Renal pelvis (tissue), 12 donors: ENCODE measurements at places on chromosomes 11 and 22.

- DNase-seq, result peak; percentile 31
Measured at GRCh38 chr11:59216641-59217564, 4.2 kb upstream of the MPEG1 start.

DNA sequence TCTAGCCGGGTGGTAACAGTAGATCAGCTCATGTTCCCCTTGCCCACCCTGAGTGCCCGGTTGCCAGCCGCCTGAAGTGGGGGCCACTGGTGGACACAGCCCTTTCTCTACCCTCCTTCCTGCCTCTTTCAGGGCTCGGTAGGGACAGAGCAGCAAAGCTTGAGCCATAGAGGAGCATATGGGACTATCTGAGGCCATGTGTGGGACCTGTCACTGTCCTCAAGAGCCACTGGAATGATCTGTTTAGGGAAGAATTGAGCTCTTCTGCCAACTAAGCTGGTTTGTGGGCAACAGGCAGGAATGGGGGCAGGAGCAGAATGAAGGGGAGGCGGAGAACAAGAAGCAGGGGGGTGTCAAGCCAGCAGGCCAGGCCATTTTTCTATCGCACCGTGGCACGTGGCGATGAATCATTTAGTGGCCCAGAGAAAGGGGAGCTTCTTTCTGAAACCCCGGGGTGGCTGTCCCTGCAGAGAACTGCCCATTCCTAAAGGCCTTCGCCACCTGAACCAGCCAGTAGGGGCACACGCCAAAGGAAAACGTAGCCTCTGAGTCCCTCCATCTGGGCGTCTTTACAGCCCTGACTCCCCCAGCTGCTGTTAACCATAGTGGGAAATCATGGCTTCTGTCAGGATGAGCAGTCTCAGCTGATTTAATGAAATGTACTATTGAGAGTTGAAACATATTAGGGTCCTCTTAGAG, 8.8 kb downstream of the ASPHD2 start:
- DNase-seq, result no peak

DNA sequence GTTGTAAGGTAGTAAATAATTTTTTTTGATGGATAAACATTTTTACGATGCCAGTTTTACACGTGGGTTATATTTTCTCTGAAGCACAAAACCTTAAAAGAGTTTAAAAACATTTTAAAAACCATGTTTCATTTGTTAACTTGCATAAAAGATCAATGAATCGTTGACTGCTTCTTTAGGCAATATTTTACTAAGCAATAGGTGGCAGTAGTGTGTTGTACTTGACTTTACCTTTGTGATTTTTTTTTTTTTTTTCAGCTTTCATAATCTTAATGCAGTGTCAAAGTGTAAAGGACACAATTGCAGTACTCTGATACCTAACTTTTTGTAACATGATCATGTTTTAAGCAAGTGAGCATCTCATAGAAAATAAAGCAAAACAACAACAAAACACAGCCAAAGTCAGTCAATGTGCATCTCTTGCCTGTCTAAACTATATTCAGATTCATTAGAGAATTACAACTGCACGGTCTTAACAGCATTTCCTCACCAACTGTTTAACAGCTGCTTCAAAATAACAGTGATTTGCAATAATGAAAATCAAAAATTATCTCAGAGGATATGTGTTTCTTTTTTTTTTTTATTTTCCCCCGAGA, 27.7 kb downstream of the DNAJC24 start:
- no peak for DNase-seq

- DNase-seq, result no peak
Measured at GRCh38 chr22:40046126-40046525, 51.4 kb downstream of the FAM83F start.

- DNase-seq, result no peak
Measured at GRCh38 chr11:106625566-106625965, 392.7 kb downstream of the GUCY1A2 start.

GRCh38 chr11:45917623-45918330, at the start of gene PEX16:
TSS of gene PEX16 (minus strand) at chr11:45917877. CDS start at chr11:45917811, 66 bp downstream.
- DNase-seq, result peak; percentile 97

GRCh38 chr11:108025387-108026080, 16.8 kb downstream of the CUL5 start:
- no peak for DNase-seq

DNA sequence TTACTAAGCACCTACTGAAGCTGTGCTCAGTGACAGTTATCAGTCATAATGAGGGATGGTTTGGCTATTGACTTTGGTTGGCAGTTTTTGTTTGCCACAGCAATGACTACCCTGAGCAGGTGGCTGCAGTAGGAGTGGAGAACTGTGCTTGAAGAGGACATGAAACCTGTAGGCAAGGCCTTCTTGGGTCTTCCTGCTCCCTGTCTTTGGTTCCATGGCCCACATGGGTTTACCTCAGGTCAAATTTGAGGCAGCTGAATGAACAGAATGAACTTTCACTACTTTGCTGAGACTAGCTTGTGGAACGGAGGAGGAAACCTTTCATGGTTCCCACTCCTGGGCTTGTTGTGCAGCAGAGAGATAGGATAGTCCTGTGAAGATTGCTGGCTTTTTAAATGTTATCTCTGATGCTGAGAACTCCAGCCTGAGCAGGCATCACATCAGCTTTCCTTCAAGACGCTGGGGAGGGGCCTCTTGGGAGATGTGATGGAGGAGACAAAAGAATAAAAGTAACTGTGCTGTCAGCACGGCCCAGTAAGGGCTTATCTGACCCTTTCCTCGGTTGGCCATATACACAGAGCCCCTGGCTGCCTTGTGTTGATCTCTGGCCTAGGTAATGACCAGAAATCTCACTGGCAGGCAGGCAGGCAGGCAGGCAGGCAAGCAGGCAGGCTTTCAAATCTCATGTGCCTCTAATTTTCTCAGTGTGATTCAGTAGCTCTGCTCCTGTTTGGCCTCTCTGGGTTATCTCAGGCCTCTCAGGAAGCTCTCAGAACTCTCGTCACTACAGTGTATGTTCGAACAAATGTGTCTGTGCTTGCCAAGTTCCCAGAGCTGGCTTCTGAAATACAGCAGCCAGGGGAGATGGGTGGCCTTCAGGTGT, 12.0 kb downstream of the STIM1 start:
- no peak for DNase-seq

- DNase-seq, result no peak
Measured at GRCh38 chr11:112481893-112482292, 221.2 kb upstream of the PLET1 start.

GRCh38 chr22:39457556-39458443, 988 bp downstream of the MGAT3 start:
- no peak for DNase-seq

DNA sequence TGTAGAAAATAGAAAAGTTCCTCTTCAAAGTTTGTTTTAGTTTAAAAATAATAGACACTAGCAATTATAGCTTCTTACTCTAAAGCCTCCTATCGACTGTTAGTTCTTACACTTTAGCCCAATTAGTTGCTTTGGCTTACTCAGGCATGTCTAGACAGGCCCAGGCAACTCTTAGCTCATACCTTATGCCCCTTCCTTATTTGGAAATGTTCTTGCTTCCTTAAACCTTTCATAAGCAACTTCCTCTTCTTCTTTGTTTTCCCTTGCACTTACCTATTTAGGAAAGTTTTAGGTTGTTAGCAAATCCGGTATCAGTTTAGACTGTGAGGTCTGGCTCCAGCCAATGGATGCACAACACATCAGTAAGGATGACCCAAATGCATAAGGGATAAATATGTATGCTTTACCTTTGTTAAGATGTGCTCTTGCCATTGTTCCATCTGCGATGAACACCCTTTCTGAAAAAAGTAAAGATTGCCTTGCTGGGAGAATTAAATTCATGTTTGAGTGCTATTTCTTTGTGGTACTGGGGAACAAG, 1277.5 kb upstream of the CNTN5 start:
- DNase-seq, result no peak

DNA sequence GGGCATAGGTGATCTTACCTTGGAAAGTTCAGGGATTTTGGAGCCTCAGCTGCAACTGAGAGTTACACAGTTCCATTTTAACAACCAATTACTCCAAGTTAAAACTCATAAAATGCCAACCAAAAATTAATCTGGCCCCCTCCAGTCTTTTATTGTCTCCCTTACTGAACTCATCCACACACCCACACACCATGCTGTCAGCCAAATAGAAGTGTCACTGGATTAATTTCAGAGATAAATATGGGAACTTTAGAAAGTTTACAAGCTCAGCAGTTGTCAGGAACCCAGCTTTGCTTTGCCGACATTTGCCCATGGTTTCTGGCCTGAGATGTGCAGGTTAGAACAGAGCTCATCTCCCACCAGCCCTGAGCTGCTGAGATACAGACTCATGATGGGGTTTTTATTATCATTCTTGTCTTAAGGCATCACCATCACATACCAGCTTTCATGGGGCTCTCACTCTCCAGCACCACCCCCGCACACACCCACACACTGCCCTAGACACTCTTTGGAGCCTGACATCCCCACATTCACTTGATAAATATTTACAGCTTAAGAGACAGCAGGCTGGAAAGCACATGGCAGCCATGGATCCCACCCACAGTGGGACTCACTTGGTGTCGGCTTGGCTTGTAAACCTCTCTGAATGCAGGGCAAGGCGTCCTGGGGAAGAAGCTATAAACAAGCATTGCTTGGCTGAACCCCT, 23.7 kb upstream of the CTR9 start:
- peak; percentile 48 for DNase-seq

DNA sequence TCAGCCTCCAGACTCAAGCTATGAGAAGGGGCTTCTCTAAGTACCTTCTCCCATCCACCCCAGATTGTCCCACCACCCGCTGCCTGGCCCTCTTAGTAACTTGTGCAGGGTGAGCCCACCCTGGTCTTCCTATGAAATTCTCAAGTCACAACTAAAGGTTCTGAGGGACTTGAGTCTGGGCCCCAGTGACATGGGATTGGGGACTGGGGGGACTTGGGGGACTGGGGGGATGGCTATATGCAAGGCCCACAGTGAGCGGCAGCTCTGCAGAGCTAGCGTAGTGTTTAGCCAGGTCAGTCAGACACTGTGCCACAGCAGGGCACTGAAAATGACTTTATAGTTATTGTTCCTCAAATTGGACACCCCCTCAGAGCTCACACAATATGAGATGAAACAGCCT, 622.3 kb upstream of the CADM1 start:
- no peak for DNase-seq

DNA sequence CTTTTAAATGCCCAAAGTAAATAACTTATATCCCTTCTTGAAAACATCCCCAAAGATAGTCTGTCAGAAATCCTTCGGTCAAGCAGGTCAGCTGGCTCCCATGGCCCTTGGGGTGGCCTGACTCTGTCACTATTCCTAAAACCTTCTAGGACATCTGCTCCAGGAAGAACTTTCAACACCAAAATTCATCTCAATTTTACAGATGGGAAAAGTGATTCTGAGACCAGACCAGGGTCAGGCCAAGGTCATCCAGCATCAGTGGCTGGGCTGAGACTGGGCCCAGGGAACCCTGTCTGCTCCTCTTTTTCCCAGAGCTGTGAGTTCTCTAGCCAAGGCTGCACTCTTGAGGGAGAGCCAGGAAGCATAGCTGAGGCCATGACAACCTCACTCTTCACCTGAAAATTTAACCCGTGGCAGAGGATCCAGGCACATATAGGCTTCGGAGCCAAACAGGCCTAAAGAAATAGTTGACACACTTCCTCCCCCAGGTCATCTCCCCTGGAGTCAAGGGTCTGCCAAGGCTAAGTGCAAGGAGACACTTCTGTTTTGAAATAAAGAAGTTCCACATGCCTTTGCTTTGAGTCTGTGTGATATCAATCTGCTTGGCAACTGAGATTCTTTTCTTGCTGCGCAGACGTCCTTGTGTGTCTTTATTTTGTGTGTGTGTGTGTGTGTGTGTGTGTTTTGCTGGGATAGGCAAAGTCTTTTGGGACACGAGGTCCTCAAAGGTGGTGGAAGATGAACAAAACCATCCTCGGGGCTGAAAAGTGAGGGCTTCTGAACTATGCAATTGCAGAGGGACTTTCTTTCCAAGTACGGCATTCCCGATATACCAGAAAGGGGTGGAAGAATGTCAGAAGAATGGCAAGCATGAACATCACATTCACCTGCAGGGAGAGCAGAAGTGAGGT, 16.8 kb upstream of the PRG2 start:
- DNase-seq, result no peak

DNA sequence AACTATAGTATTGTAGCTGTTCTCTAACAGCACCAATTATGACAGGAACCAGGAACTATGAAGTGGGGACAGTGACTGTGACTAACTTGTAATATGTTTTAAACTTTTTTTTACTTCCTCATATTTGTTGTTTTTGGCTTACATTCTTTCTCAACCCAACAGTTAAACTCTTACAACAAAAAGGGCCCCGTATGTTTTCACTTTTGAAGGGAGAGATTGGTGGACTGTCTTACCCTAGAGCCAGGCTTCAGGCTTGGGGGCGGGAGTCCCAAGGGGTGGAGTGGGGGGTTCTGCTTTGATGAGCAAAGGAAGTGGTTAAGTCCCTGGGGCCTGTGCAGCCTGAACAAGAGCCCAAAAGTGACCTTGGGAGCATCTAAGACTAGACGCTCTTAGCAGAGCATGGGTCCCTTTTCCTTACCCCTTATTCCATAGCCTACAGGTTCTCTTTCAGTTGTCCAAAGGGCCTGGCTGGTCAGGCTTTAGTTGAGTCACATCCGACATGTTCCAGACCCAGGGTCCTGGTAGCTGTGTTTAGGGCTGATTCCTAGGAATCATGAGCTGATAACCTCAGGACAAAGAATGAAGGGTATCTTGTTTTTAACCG, 38.8 kb downstream of the STIM1 start:
- no peak for DNase-seq

DNA sequence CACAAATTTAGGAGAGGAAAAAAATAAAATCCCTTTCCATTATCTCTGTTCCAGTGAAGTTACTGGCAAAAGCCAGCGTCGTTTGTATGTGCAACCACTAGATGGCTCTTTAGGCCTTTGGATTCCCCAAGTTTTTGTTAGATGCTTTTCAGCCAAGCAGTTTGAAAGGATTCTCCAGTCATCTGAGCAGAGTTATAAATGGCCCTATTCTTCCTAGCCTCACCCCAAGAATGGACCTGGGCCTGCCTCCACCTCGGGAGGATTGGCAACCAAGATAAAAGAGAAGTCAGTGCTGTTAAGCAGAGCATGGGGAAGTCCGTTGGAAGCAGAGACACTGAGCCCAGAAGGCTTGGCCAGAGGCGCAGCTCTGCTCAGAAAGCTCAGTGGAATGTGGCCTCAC, 15.4 kb downstream of the FAM181B start:
- peak; percentile 20 for DNase-seq

GRCh38 chr22:29734406-29734805, 14.6 kb downstream of the CABP7 start:
- DNase-seq, result no peak

- no peak for DNase-seq
Measured at GRCh38 chr11:120747850-120748814, 236.6 kb downstream of the GRIK4 start.

GRCh38 chr11:25910086-25910485, 421.8 kb upstream of the ANO3 start:
- no peak for DNase-seq

GRCh38 chr11:100740440-100740839, 53.4 kb downstream of the ARHGAP42 start:
- DNase-seq, result no peak
